NCI-H2227 treated with DMSO at 0.1 percent for 48 hours (cell line): ENCODE measurements at places on chromosomes 11 and 22.

GRCh38 chr22:27835446-27835845 lies 33.9 kb upstream of the MN1 start:
- no peak for DNase-seq

DNA sequence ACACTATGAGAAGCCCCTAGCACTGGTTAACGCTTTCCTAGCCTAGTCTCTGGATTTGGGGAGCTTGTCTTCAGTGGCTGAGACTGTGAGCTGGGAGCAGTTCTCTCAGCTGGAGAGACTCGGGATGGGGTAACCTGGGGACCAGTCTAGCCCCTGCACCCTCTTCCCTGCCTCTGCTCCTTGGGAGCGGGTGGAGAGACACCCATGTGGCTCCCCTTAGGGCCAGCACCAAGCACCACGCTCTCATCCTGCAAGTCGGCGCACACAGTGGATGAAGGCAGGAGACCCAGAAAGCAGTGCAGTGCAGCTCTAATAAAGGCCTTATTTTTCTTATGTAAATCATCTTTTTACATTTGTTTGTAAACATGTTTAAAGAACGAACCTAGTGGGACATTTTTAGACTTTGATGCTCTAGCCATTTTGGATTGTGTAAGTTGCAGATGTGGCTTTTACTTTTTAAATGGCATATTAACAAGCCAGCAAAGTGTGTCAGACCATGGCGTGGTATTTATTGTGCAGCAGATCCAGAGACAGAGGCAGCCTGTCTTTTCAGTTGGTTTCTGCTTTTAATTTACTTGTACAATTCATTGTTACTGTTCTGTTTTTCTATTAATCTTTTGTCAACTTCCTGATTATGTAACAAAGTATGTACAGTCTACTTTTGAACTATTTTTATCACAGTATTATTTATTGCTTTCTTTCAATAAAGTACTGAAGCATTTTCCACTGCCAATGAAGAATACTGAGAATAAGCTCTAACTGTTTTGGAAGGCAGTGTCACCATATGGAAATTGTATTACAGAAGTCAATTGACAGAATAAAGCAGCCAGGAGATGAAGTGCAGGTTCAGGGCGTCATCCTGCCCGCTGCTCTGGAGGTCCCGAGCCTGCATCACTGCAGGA lies 14.4 kb upstream of the CTTN start:
- no peak for DNase-seq

DNA sequence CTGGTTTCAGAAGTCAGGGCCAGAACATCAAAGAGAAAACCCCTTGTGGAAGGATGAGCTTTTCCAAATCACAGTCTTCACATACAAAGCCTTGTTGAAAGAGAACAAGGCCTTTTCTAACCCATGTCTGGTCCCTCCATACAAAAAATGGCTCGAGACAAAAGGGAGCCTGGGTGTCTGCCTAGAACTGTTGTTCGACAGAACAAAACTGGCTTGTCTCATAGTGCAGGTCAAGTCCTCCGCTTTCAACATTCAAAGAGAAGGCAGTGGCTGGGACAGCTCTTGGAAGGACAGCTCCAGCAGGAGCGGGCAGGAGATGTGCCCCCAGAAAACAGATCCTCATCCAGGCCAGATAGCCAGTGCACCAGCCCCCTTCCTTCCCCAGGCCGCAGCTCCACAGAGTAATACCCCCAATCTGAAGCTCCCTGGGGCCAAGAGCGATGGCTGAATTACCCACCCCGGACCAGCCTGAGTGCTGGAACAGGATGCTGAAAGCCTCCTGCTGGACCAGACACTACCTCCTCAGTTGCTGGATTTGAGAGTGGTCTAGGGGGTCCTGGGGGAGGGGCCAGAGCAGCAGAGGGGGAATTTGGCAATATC lies 27.6 kb downstream of the USH1C start:
- DNase-seq, result no peak

DNA sequence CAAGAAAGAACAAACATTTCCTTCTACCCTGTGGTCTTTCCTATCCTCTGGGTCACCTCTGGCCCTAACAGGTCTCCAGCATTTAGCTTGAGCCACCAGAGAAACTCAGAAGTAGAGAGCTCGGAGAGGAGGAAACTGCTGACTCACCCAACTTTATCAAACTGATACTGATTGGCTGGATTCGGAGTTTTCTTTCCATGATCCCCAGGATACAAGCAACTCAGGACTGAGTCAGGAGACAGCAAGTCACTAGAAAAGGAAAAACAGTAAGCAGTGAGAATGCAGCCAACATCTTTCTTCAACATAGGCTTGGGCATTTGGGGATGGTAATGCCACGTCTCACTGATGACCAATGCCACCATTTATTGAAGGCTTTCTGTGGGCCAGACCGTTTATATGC lies 32.7 kb downstream of the THOC5 start:
- DNase-seq, result no peak

- no peak for DNase-seq
Observed at GRCh38 chr11:66546368-66546965, at the start of gene ACTN3. TSS of gene ACTN3 (plus strand) at chr11:66546903. CDS start at chr11:66546938, 35 bp downstream.

DNA sequence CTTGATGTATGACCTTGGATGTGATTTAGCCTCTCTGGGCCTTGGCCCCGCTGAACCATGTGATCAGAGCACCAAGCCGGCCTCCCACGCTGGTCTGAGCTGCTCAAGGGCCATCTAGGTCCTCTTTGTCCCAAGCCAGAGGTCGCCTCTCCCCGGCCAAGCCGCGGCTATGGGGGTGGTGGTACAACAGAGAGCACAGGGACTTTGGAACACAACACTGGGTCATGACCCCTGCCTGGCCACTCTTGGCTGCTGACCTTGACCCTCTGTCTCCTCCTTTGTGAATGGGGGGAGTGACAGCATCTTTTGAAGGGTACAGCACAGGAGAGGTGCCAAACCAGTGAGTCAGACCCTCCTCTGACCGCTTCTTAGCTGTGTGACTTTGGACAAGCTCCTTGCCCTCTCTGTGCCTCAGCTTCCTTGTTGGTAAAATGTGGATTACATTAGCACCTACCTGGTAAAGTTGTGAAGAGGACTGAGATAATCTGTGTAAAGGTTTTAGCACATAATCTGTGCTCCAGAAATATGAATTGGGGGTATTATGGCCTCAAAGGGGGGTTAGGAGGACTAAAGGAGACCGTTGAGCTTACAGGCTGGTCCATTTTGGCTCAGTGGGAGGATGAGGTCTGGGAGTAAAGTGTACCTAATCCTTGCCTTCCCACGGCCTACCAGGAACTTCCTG lies 4.7 kb downstream of the SCYL1 start:
- no peak for DNase-seq

- DNase-seq, result no peak
Observed at GRCh38 chr11:34510673-34511072, 2.9 kb downstream of the ELF5 start.

DNA sequence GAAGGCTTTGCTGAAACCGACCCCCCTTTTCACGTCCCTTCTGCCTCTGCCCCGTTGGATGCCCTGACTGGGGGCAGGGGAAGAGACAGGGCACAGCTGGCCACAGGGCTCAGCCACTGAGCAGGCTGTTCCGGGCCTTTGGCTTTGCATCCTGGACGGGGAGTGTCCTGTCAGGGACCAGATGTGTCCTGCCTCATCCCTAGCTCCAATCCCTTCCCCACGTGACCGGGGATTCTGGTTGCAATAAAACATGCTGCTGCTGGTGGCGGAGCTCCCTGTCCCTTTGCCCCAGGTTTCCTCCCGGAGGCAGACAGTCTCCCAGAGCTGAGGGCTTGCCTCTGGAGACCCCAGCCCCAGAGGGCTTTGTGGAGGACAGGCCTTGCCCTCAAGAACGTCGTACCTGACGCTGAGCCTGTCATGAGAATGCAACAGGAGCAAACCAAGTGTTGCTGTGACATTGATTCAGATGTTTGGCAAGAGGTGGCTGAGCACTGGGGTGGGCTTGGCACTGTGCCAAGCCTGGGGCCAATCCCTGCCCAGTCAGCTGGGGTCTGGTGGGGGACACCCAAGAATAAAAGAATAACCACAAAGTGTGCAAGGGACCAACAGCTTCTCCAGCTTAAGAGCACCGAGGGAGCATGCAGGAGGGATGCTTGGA lies 7.3 kb downstream of the CDC42EP2 start:
- DNase-seq, result no peak

- DNase-seq, result no peak
Observed at GRCh38 chr11:128688031-128688713, 5.7 kb upstream of the FLI1 start.

- no peak for DNase-seq
Observed at GRCh38 chr11:102172127-102172848, 62.0 kb downstream of the YAP1 start.

DNA sequence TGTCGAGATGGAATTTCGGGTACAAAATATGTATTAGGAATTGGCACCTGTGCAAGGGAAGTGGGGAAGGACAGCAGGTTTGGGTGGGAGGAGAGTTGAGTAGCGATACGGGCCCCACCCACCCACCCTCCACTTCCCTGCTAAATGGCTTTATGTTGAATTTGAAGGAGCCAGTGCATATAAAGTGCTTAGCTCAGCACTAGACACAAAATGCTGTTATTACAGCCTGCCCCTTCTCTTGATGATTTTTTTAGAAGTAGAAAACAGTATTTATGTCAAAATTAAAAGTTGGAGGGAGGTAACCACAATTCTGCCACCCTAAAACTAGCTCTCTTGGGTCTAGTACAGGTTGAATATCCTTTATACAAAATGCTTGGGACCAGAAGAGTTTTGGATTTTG lies 59.3 kb upstream of the SUSD2 start:
- DNase-seq, result no peak

GRCh38 chr22:23833017-23833751 lies 5.6 kb downstream of the DERL3 start:
- no peak for DNase-seq

- DNase-seq, result no peak
Observed at GRCh38 chr11:64458997-64459396, 100.0 kb downstream of the RPS6KA4 start.

- DNase-seq, result peak; percentile 71
Observed at GRCh38 chr11:70381872-70382861, 16.2 kb upstream of the CTTN start.

DNA sequence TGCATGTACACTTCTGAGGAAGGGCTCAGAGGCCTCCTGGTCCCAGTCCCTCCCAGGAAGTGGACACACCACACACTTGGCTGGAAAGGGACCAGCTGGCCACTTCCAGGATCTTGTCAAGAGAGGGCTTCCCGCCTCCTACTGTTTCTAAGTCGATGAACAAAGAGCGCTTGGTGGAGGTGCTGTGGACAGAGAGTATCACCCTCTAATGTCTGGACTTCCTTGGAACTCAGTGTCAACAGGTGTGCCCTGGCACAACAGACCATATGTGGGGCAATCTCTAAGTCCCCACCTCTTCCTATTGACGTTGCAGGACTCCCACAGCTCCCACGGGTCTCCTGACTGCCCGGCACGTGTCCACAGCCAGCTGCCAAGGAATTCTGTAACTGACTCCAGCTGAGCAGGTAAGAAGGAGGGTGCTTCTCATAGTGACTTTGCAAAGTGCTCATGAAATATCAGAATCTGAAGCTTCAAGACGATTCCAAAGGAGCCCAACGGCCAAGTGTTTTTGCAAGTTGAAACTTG lies 16.1 kb downstream of the POU2AF1 start:
- DNase-seq, result no peak

GRCh38 chr22:42619261-42620063 lies 4.8 kb upstream of the POLDIP3 start:
- no peak for DNase-seq

DNA sequence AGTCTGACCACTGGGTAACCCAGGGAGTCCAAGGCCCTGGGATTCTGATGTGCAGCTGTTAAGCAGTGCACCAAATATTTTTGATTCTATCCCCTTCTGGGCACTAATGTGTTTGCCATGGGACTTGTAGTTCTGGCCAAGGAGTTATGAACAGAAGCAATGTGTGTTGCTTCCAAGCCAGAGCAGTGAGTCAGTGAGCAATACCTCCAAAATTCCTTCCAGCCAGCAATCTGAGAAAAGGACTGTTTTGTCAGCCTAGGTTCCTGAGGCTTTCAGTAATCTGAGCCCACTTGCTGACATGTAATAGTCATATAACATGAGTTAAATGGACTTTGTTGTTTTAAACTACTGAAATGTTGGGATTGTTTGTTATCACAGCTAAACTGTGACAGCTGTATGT lies 311.4 kb downstream of the NELL1 start:
- DNase-seq, result no peak

DNA sequence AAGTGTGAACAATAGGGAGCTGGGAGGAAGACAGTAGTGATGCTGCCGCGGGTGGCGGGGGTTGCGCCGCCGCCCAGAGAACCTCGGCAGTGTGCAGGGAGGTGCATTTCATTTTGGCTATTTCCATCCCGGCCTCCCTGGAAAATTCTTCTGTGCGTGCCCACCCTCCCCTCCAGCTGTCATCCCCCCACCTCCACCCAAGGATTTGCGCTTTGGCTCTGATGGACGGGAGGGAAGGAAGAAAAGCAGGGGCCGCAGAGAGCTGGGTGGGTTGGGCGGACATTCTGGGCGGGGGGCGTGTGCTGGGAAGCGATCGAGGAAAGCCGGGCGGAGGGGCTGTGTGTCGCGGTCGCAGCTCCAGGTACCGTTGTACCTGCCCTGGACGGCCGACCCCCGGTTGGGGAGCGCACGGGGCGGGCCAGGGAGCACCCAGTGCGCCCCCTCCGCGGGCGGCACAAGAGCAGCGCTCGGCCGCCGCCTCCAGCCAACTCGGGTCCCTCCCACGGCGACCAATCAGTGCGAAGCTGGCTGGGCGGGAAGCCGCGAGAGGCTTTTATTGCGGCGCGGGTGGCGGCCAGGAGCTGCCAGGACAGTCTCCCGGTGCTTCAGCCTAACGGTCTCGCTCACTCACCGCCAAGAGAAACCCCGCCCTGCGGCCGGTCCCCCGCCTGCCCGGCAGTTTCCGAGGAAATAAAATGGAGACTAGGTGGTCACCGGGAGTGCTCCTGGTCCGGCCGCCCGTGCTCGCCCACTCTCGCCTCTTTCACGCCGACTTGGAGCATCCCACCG lies 1.6 kb downstream of the NCAM1 start:
- peak; percentile 84 for DNase-seq

DNA sequence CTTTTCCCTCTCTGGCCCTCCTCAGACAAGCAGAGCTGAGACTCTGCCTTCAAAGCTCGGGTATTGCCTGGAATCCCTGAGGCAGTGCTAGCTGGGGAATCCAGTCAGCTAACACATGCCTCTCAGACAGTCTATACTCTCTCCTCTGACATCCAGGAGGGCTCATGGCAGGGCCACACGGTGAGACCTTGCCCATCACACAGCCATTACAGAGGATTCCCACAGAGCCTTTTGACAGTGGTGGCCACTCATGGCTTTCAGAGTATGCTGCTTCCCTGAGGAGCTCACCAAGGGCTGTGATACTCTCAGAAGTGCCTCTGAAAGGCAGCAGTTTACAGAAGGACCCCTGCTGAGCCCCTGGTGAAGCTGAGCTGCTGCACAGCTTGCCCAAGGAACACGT lies 165.3 kb downstream of the RRAS2 start:
- DNase-seq, result no peak

GRCh38 chr11:9076661-9077060 lies 14.7 kb downstream of the SCUBE2 start:
- no peak for DNase-seq

DNA sequence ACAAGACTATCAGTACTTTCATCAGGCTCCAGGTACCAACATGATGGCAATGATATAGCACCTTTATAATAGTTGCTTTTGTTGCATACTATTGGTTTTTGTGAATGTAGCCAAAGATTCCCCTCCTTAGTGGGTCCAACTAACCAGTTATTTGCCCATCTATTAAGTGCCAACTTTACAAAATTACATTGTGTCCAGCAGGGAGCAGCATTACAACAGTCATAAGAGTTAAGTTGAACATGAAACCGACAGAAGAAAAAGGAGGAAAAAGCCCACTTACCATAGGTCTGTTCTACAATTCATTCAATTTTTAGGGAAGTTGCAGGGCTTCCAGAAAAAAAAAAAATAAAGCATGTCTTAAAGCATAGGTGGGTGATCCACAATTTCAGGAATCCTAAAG lies 21.6 kb downstream of the IMMP1L start:
- no peak for DNase-seq
